Cortex of kidney (tissue), 1 donor: ENCODE measurements at places on chromosomes 1 and 21.

DNA sequence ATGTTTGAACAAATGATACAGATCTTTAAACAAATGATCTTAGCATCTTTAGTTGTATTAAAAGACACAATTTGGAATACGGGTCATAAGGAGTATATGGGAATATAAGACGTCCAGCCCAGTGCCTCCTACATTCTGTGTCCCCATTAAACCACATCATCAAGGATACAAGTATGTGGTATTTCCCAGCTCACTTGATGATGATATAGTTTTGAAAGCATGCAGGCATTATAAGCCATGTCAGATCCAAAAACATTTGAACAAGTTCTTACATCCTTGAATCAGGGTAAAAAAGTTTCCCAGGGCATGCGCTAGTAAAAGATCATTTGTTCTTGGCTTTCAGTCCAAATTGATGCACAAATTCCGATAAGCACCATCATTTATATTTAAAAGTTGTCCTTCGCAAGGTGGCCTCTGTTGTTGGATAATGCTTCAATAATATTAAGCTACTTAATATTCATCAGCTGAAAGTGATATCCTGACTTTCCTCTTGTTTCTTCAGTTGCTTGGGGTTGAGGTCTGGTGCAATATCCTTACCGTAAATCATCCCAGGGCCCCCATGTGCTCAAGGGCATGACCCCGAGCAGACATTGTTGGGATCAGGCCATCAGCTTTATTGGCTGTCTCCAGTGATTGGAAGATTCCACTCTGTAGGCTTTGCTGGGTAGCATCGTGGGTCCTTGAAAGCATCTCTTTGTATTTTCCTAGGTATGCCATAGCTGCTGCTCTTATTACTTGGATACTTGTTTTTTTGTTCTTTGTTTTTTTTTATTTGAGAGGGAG is 61.8 kb downstream of the CENPF start:
- DNase-seq = no peak

DNA sequence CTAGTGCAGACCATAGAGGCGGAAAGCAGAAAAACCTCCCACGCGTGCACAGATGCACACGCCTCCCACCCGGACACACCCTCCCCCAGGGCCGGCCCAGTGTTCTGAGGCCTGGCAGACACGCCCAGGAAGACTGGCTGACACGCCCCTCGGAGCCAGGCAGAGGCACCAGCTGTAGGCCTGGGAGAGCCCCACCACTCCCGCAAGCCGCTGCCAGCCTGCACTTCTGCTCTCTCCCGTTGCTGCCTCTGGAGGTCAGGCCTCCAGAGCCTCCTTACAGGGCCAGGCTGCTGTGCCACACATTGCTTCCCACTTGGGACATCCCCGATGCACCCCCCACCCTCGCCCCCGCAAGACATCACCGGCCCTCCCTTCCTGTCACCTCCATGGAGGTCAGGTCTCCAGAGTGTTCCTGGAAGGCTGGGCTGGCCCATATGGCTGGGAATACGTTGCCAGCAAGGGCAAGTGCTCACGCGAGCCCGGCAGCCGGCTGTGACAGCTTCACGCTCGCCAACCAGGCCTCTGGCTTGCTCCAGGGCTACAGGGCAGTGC is 40.4 kb downstream of the CASZ1 start:
- DNase-seq = no peak

- DNase-seq = no peak
Observed at GRCh38 chr1:153206631-153207030, 3.4 kb downstream of the LELP1 start.

- DNase-seq = no peak
Observed at GRCh38 chr1:226977643-226978431, 37.7 kb downstream of the COQ8A start.

DNA sequence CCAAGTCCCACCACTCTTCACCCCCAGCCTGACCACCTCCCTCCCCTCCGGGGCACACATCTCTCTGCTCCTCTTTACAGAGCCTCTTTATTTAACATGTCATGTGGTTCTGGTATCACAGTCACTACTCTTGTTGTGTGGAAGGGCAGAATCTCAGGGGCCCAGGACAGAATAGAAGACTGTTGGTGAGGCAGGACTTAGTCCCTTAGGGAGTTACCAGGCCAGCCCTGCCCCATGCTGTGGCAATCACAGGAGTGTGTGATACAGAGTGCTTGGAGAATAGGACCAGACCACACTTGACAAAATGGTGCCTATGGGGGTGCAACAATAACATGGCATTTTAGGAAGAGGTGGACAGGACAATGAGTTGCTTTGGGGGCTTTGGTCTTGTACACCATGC is 43.0 kb upstream of the CRNN start:
- DNase-seq = no peak

GRCh38 chr1:10717296-10718082 is 79.0 kb downstream of the CASZ1 start:
- DNase-seq = no peak

DNA sequence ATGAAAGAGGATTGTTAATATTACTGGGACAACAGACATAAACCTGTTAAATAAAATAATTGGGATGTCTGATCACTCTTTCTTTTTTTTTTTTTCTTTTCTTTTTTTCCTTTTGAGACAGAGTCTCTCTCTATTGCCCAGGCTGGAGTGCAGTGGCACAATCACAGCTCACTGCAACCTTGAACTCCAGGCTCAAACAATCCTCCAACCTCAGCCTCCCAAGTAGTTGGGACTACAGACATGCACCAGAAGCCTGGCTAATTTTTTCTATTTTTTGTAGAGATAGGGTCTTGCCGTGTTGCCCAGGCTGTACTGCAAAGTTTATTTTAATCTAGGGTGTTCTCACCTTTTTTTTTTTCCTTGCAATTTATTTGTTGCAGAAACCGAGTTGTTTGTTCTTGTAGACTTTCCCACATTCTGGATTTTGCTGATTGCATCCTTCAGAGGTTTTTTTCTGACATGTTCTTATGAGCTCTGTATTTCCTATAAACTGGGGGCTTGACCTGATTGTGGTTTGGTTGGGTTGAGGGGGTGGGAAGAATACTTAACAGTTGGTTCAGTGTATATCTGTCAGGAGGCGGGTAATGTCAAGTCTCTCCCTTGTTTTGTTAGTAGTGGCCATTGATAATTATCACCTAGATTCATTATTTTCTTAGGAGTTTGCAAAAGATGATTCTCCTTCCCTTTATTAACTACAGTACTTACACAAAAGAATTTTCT is 125.2 kb downstream of the MAST2 start:
- no peak for DNase-seq

- no peak for DNase-seq
Observed at GRCh38 chr1:96723936-96724335, 2.4 kb downstream of the PTBP2 start.

DNA sequence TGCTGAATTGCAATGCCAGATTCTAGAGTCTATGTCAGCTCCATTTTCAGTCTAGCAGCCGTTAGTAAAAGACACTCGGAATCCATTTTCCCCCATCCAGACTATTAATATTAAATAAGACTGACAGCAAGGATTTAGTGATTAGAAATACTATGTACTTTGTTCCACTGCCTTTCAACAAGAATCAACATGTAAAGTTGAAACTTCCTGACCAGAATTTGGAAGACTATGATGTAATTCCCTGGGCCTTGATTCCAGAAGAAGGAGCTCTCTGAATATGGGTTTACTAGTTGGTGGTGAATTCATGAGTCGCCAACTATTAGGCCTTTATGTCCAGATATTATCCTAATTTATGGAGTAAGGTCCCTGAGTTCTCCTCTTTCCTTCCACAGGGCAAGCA is 24.8 kb downstream of the KDM1A start:
- no peak for DNase-seq

- no peak for DNase-seq
Observed at GRCh38 chr1:168405906-168406549, 125.4 kb downstream of the TBX19 start.

GRCh38 chr1:91570120-91570448 is 69.4 kb downstream of the CDC7 start:
- no peak for DNase-seq

DNA sequence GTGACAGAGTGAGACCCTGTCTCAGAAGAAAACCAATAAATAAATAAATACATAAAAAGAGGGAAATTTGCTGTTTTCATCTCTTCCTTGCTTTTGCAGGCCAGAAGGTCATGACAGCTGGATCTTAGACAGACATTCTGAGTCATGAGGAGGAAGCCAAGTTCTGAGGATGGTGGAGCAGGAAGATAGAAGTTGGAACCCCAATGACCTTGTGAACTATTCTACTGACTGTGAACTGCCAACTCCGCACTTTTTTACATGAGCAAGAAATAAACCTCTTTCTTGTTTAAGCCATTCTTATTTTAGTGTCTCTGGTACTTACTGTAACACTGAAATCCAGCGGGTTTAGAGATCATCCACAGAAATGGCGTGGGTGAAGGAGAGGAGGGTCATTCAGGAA is 8.5 kb downstream of the CD84 start:
- DNase-seq = no peak

GRCh38 chr1:242043165-242043564 is 44.3 kb upstream of the MAP1LC3C start:
- DNase-seq = no peak

GRCh38 chr1:93847811-93848288 is 31.2 kb downstream of the DNTTIP2 start:
- no peak for DNase-seq
